OCI-LY7 (cell line): ENCODE measurements at places on chromosomes 5 and 9. TPM values are rescaled to one million over a fixed set of nuclear protein-coding genes. Genes with fewer than 3 reads are reported as not detected.
A peak's percentile ranks its signal among the peaks of the same experiment; 100 is the strongest.

The CCDC192 gene
- not detected in 2 replicates for total RNA-seq

- DNase-seq = peak; percentile 56
Measured at GRCh38 chr5:56481428-56482357, 248.6 kb upstream of the ANKRD55 start.

GRCh38 chr5:61183538-61183937 is 21.3 kb upstream of the SMIM15 start:
- no peak for DNase-seq

DNA sequence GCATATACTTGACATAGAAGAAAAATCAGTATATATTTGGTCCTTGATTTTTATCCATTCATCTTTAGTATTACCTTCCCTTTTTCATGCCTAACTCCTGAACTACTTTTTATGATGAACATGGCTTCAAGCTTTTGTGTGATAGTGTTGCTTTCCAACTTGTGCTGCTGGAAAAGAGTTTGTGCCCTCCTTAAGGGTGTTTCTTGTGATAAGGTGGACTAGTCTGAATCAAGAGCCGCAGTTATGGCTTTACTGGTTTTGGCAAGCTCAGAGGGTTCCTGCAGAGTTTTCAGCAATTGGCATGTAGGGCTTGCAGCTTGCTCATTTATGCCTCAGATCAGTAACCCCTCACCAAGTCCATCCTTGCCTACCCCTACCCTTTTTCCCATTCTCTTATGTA is 20.5 kb downstream of the POLR3G start:
- no peak for DNase-seq

The FOXD1 gene
- 4.7 and 5.6 TPM in 2 replicates for total RNA-seq

DNA sequence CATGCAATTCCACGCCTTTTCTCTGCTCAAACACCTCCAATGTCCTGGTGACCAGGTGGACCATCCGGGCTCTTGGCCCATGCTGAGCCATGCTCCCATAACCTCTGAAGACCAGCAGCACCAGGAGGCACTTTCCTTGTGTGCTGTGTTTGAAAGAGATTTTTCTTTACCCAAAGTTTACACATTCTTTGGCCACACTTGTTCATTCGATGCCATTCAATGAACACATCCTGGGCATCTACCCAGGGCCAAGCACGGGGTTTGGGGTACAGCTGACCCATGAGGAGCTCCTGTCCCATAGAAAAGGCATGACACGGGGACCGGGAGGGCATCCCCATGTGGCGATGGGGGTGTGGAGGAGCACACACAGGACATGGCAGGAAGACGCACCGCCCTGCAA is 77.1 kb upstream of the IRX1 start:
- DNase-seq = no peak

The PDE4D gene
- 0.51 and 0.76 TPM in 2 replicates for total RNA-seq

The ORM2 gene
- total RNA-seq = not detected in 2 replicates

DNA sequence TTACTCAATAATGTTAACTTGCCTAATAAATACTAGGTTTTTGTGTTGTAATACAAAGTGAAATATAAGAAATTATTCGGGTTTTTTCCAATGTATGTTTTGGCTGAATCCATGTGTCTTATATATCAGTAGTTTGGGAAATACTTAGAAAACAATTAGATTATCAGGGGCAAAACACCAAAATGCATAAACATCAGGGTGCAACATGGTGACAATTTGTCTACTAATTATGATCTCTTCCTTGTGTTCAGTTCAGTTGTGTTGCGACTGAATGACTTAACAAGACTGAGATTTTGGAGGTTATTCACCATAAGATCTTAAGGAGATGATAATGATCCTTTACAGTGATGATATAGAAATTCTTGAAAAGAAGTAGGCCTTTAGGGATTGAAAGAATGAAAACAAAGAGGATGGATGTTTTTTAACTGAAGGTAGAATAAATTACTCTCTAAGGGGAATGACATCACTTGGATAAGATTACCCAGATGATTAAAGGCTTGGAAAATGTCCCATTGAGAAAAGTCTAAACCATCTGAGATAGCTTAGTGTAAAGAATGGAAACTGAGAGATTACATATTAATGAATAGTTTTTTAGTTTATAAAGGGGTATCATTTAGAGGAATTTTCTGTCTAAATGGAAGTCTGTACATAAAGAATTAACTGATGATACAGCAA is 415.8 kb downstream of the SPATA31D1 start:
- DNase-seq = no peak

DNA sequence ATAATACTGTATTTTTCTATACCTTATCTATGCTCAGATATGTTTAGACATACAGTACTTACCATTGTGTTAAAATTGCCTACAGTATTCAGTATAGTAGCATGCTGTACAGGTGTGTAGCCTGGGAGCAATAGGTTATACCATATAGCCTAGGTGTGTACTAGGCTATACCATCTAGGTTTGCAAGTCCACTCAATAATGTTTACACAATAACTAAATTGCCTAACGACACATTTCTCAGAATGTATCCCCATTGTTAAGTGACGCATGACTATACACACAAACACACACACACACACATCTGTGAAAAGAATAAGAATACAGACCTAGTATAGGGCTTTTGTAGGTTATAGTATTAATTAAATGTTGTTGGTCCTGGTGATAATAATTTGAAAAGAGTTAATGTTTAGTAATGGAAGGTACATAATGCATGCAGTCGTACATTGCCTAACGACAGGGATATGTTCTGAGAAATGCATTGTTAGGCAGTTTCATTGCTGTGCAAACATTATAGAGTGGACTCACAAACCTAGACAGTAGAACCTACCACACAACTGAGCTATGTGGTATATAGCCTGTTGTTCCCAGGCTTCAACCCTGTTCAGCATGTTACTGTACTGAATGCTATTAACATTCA is 13.6 kb downstream of the TDRD7 start:
- no peak for DNase-seq

The ZDHHC11B gene
- total RNA-seq = 0.26 and 0.29 TPM in 2 replicates

DNA sequence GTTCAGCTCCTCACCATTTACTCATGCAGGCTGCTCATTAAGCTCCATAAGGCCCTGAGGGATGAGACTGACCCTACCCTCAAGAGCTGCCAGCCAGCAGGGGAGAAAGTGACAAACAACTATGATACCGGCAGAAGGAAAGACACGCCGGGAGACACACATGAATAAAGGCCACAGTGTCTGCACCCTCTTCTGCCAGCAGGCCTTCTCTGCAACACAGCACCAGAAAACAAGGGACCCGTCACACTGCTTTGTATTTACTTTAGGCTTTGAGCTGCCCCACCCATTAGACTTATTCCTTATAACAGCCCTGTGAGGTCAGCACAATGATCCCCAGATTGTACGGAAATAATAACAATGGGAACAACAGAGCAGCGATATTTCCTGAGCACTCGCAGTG is 7.2 kb downstream of the GABBR2 start:
- no peak for DNase-seq

DNA sequence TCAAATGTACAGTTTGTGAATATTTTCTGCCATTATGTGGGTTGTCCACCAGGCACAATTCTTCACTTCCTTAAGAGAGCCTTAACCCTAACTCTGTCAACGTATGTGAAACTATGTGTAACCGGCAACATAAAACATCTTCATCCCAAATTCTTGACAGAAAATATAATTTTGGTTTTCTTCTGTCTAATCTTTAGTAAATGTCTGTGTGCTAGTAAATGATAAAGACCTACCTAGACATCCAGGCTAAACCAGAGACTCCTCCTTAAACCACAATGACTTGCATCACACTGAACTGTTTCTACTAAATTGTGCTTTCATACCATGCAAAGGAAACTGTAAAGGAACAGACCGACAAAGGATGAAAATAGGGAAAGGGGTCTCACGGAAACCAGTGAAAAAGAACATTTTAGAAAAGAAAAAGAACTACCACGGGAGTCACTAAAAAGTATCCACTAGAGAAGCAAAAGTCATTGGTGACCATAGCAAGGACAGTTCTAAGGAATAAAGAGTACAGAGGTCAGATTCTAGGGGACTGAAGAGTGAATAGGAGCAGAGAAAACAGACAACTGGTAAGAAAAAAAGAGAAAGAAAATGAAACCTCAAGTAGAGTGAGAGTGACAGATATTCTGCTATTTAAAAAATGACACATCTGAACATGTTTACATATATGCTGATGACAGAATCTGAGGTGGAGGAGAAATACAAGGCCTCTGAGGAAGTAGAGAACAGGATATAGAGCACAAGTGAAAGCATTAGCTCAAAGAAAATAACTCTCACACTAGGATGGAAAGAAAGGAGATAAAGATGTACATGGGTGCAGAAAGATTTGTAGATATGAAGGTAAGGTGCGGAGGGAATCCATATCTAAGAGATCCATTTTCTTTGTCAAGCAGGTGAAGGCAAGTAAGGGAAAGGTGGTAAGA is 49.4 kb downstream of the FNIP1 start:
- DNase-seq = no peak

The CFAP157 gene
- total RNA-seq = 0.13 TPM in 1 of 2 replicates, not detected in the other

The RPS14 gene
- 2,284 and 2,304 TPM in 2 replicates for total RNA-seq

DNA sequence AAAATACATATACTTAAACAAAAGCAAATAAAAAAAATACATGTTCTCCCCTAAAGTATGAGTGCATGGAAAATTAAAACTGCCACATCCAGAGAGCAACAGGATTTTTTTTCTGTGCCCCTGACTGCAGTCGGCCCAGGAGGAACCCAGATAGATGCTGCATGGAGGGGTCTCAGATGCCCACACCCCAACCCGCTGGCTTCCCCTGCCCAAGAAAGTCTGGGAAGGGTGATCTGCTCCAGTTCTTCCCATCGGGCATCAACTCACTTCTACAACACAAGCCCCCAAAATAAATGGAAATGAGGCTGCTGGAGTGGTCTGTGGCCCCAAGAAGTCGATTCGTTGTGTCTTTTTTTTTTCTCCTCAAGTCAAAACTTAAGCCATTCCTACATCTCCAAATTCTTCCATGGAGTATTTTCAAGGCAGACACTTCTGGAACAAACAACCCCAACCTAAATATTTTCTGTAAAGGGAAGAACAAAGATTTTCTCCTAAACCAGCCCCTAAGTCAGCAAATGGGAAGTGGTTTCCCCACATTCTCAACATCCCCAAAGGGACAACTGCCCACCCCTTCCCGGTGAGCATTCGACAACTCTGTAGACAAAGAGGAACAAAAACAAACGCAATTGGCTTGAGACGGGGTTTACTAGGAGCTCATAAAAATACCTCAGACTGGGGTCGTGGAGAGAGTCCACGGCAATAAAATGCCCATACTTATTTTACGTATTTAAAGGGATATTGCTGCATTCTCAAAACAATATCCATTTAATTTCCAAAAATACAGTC is 46.7 kb downstream of the ROR2 start:
- no peak for DNase-seq

The CAMSAP1 gene
- 33.0 and 39.2 TPM in 2 replicates for total RNA-seq

The IFNA2 gene
- not detected in 2 replicates for total RNA-seq

- no peak for DNase-seq
Measured at GRCh38 chr5:58156361-58156760, 303.5 kb downstream of the PLK2 start.

DNA sequence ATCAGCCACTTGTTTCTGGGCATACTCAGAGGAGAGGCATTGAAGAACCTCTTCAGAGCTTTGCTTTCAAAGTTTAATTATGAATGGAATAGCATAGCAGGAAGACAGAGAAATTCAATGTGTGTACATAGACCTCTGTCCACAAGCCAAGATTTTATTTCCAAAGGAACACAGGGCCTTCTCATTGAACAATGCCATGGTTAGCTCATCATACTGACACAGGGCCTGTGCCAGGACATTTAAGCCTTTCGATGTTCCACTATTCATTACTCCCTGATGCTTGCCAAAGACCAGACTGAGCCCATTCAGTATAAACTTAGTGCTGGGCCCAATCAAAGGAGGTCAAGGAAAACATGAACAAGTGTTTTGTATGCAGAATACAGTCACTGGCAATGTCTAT is 280.8 kb downstream of the FBXL17 start:
- DNase-seq = no peak

DNA sequence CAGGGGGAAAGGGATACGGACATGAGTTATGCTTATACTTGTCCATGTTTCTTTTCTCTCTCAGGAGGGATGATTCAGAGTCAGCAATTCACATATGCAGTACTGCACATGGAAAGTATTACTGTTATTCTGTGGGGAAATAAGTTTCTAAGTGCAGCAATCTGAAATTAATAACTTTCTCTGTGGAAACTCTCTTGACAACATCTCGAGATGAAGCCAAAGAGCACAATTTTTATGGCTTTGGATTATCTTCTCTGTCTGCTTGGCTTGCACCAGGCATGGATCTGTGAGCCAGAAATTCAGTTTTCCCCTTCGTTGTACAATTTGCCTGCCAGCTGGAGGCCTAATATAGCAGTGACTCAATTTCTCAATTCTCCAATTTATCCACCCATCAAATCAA is 2.5 kb upstream of the NDFIP1 start:
- no peak for DNase-seq

The TAS2R1 gene
- total RNA-seq = not detected in 2 replicates

The NPR2 gene
- 3.5 and 4.7 TPM in 2 replicates for total RNA-seq

DNA sequence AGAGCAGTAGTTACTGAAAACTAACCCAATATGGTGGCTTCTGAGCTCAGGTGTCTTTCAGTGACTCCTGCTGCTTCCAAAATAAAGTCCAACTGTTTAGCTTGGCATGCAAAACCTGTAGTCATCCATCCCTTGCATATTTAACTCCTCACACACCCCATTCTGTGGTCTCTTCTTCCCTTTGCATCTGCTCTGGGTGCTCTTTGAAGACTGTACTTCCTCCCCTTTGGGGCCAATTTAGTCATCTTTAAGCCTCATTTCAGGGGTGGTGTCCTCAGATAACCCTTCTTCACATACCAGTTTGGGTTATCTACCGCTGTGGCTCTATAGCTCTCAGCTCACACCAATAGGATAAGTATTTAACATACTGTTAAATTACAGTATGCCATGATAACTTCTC is 209.9 kb upstream of the DMRT1 start:
- no peak for DNase-seq

The INPP5E gene
- 21.3 and 27.8 TPM in 2 replicates for total RNA-seq

DNA sequence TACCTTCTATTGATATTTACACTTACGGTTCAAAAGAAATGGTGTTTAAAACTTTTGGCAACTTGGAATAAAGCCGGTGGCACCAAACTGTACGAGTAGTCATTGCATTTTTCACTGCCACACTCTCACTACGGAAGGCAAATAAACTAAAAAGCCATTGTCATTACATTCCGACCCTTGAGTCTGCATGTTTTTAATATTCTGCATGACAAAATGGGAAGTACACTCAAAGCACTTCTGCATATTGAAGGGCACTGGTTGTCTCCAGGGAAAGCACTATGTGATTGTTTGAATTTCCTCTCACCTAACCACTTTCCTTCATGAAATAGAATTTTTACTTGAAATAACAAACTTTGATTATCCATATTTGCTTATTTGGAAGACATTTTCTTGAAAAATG is 426.3 kb downstream of the CETN3 start:
- no peak for DNase-seq
